ENCODE measurements at places on chromosomes 1 and 21. TPM values are rescaled to one million over a fixed set of nuclear protein-coding genes. Genes with fewer than 3 reads are reported as not detected.

- DNase-seq = no peak
- no peaks in the 10 kb centered on the region for H3K36me3 ChIP-seq
- no peaks in the 10 kb centered on the region for H3K4me1 ChIP-seq
Measured at GRCh38 chr1:214685906-214686305, 82.9 kb downstream of the CENPF start.

GRCh38 chr1:156936191-156936590, 15.8 kb downstream of the LRRC71 start:
- DNase-seq = no peak
- peaks cover 5% of the 10 kb centered on the region for H3K4me1 ChIP-seq
- H3K36me3 ChIP-seq = no peaks in the 10 kb centered on the region
- no peak overlapping the region for H3K4me3 ChIP-seq
- peaks cover 12% of the 10 kb centered on the region for H3K27me3 ChIP-seq

- peaks cover 45% of the 10 kb centered on the region for H3K4me1 ChIP-seq
- H3K27ac ChIP-seq = no peak overlapping the region
- H3K36me3 ChIP-seq = peaks cover 6% of the 10 kb centered on the region
Measured at GRCh38 chr1:151981178-151981525, 12.5 kb downstream of the S100A10 start.

DNA sequence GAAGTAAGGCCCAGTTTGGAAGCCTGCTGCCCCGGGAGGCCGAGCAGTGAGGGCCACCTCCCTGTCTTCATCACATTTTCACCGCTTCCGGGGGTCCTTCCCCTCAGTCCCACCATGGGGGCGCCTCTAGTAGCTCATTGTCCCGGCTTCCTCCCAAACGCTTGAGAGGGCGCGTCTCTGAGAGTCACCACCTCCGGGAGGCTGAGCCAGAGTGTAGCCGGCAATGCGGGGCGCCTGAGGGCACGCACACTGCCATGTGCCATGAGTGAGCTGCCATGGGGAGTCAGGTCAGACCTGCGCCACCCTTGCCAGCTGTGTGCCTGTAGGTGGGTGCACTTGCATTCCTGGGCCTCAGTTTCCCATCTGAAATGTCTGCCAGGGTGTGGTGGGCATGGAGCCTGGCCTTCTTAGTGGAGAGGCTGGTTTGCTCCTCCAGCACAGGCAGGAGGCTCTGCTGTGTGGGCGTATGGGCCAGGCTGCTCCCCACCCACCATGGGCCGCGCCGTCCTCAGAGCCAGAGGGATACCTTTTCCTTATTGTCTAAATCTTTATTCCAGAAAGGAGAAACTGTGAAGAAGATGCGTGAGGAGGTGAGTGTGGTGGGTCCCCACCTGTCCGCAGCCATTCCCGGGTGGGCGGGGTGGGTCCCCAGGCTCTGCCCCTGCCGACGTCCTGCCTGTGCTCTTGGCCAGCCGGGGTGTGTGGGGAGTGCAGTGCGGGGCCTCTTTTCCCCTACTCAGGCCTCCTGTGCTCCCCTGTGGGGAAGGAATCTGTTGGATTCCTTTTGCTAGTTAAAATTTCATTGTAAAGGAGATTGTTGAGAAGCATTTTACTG, 81.3 kb upstream of the COL6A1 start:
- DNase-seq = no peak
- no peaks in the 10 kb centered on the region for H3K27me3 ChIP-seq
- H3K27ac ChIP-seq = no peak overlapping the region
- no peaks in the 10 kb centered on the region for H3K4me1 ChIP-seq

- DNase-seq = no peak
- H3K27me3 ChIP-seq = no peaks in the 10 kb centered on the region
- peaks cover 58% of the 10 kb centered on the region for H3K4me1 ChIP-seq
- peaks cover 36% of the 10 kb centered on the region for H3K36me3 ChIP-seq
Measured at GRCh38 chr1:160606611-160607010, 27.3 kb upstream of the CD84 start.

DNA sequence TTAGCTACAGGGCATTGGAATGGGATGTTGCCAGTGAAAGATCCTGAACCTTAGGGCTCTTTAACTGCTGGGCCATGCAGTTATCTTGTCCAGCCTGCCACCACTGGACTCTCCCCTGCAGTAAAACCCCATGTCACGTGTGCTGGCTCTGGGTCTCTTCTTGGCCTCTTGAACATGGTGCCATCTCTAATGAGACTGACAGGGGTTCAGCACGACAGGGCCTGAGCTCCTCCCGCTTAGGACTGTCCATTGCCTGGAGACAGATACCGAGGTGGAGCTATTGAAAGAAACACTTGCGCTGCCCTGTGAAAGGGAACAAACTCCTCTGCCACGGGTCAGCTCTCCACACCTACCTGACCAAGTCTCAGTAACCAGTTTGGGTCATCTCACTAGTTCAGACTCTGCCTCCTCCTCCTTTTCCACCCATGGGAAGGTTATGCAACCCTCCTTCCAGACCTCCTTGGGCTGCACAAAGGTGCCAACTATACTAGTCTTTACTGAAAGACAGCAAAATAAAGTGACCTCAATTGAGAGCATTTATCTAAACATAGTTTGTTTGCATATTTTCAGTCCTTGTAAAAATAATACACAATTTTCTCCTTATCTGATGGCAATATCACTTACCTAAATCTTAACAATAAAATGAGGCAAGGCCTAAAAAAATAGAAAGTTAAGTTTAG, 66.0 kb downstream of the GNG12 start:
- H3K4me3 ChIP-seq = no peak overlapping the region
- peaks cover 26% of the 10 kb centered on the region for H3K4me1 ChIP-seq
- H3K27me3 ChIP-seq = peaks cover 35% of the 10 kb centered on the region
- no peak overlapping the region for H3K27ac ChIP-seq
- H3K36me3 ChIP-seq = no peaks in the 10 kb centered on the region

DNA sequence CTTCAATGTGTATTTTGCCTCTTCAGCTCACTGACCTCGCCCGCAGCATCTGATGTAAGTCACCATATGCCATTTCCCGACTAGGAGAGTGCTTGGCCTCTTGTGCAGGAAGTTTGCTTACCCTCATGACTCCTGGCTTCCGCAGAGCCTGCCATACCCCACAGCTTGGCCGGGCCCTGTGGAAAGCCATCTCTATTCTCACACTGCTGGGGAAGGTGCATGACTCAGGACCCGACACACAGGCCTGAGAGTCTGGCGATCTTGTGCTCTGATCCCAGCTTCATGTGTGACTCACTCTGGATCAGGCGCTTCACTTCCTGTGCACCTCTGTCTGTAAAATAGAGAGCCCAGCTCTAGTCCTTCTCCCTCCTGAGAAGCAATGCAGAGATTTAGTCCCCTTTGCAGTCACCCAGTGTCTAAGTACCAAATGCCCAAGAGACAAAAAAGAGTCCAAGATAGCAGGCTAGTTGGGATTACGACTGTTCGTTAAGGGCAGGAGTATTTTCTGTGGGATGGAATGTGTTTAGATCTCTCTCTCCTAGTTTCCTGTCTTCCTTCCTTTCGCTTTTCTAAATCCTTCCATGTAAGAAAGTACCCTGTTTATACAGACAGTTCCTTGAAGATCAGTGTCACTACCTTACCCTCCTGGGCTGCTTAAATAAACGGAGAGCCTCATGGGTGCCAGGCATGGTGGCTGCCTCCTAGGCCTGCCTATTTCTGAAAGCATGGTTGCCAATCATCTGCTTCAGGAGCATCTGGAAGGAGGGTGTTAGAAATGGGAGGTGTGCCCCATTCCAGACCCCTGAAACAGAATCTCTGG, 62.8 kb upstream of the KIF26B start:
- no peak overlapping the region for H3K27ac ChIP-seq
- DNase-seq = no peak
- no peaks in the 10 kb centered on the region for H3K36me3 ChIP-seq
- H3K4me1 ChIP-seq = no peaks in the 10 kb centered on the region
- H3K27me3 ChIP-seq = no peaks in the 10 kb centered on the region
- no peak overlapping the region for H3K4me3 ChIP-seq

- H3K27me3 ChIP-seq = no peaks in the 10 kb centered on the region
- DNase-seq = no peak
- H3K4me1 ChIP-seq = no peaks in the 10 kb centered on the region
- no peaks in the 10 kb centered on the region for H3K36me3 ChIP-seq
- H3K4me3 ChIP-seq = no peak overlapping the region
Measured at GRCh38 chr1:189654906-189655305, 822.8 kb downstream of the BRINP3 start.

The ERICH3 gene
- not detected for total RNA-seq

The TNFRSF8 gene
- 63.5 TPM for total RNA-seq

The S100A2 gene
- total RNA-seq = 1.7 TPM

The SPOCD1 gene
- total RNA-seq = 1.0 TPM

Measured in activated T-cell treated with anti-CD3 and anti-CD28 coated beads, Interleukin-2, amount 50 U/mL, for 72 hours (primary cell).